ENCODE measurements at places on chromosomes 11 and 22. TPM values are rescaled to one million over a fixed set of nuclear protein-coding genes. Genes with fewer than 3 reads are reported as not detected.

The NPAS4 gene
- total RNA-seq: not detected

The SAC3D1 gene
- 7.8 TPM for total RNA-seq

DNA sequence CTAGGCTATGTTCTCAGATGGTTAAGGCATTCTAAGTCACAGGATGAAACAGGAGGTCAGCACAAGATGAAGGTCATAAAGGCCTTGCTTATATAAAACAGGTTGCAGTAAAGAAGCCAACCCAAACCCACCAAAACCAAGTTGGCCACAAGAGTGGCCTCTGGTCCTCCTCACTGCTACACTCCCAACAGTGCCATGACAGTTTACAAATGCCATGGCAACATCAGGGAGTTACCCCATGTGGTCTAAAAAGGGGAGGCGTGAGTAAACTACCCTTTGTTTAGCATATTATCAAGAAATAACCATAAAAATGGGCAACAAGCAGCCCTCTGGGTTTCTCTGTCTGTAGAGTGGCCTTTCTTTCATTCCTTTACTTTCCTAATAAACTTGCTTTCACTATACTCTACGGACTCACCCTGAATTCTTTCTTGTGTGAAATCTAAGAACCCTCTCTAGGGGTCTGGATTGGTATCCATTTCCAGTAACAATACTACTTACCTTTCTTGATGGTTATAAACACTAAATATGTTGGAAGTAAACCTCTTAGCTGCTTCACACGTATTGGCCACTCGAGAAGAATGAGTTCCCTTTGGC is 1237.9 kb downstream of the FAM181B start:
- no peak for DNase-seq

- DNase-seq: no peak
Observed at GRCh38 chr11:85132851-85133585, 494.1 kb downstream of the DLG2 start.

The SGSM1 gene
- total RNA-seq: 9.2 TPM

The ACRV1 gene
- not detected for total RNA-seq

The OR52I2 gene
- not detected for total RNA-seq

The LRRC56 gene
- total RNA-seq: 0.13 TPM

DNA sequence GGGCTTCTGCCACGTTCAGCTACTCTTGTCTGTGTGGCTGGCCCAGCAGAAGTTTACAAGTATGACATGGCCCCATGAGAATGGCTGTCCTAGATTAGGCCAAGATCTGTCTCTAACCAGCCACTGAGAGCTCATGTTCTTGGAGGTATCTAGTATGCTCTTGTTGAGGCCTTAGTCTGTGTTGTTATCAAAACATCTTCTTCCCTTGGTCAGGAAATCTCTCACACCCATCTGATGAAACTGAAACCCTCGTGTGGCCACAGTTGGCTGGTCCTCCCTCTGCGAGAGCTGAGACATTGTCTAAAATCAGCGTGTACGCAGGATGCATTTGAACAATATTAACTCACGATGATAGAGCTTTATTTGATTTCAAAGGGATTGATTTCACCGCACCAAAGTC is 109.0 kb upstream of the NNMT start:
- no peak for DNase-seq

DNA sequence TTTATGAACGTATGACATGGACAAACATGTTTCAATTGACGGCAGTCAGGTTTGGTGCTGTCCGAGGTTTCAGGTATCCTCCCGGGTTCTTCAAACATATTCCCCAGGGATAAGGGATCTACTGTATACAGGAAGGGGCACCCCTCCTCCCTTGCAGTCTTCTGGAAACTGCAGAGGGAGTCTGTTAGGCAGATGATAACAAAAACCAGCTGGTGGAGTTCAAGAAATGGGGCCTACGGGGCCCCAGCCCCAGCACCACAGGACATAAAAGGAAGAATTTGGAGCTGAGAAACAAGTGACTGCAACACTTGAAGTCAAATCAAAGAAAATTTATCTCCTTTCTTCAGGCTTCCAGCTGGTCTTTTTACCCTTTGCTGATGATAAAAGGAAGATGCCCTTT is 32.1 kb downstream of the SNU13 start:
- DNase-seq: no peak

DNA sequence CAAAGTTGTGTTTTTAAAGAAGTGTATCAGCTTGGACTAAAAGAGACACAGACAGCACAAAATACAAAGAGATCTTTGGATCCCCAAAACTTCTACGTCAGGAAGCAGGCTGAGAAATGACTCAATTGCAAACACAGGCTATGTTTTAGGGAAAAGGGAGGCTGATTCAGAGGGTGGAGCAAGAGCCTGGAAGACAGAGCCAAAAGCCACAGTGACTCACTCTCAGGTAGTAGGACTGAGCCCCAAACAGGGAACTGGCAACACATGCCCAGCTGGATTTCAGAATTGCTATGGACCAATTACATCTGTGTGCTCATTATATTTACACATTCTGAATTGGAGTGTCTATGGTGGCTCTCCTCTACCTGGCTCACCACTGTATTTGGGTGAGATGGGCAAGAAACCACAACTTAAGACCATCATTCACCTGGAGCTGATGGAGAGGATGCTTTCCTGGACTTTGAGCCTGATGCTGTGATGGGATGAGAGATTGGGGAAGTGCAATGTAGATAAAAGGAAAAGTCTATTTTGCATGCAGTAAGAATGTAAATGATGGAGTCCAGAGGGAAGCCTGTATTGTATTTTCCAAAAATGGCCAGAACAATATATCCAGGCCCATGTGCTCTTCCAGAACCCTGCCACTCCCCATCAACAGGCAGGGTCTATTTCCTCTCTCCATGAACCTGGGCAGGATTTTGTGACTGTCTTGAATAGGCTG is 20.8 kb upstream of the LINC01488 start:
- DNase-seq: no peak

The TEX54 gene
- not detected for total RNA-seq
